ENCODE measurements at places on chromosomes 3 and 15.

- no peak for DNase-seq
Observed at GRCh38 chr3:173876476-173876875, 478.9 kb downstream of the NLGN1 start.

- DNase-seq, result no peak
Observed at GRCh38 chr3:2274526-2274925, 175.9 kb downstream of the CNTN4 start.

- no peak for DNase-seq
Observed at GRCh38 chr3:6994081-6994668, 133.3 kb downstream of the GRM7 start.

DNA sequence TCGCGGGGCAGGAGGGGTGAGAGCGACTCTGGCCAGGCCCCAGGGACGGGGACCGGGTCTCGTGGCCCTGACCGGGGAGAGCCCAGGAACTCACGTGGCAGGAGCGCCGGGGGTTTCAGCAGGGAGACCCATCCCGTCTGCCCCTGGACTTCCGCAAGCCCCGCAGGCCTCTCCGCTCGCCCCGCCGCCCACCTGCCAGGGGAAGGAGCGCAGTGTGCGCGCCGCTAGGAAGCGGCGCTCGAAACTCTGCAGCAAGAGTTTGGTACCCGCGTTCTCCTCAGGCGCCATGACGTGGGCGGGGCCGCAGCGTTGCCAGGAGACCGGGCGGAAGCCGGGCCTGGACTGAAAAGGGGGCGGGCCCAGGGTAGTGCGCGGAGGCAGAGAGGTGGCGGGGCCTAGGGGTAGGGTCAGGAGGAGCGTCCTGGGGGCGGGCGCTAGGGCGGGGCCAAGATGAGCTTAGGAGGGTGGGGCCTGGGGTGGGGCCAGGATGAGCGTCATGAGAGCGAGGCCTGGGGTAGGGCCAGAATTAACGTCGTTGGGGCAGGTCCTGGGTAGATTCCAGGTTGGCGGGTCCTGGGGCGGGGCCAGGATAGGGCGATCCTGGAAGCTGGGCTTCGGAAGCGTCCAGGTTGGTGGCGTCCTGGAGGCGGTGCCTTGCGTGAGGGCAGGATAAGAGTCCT is 29.7 kb downstream of the ALG1L2 start:
- DNase-seq, result peak; percentile 99

- peak; percentile 26 for DNase-seq
Observed at GRCh38 chr3:42747581-42747980, 25.5 kb downstream of the CCDC13 start.

DNA sequence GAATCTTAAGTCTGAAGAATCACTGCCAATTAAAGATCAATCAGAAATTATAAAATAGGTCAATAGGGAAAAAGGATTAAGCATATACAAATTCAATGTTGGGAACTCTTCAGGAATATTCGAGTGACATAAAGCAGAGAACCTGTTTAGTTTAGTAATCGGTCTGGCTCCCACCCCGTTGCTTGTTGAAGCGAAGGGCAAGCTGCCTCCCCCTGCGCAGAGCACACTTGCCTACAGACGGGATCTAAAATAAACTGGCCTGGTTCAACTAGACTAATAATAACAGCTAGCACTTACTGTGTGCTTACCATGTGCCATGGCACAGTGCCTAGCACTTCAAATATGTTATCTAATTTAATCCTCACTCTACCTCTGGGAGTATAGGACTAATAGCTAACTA is 8.6 kb downstream of the SEMA6D start:
- DNase-seq, result no peak
